Stimulated activated CD8-positive, alpha-beta memory T cell treated with anti-CD3 and anti-CD28 coated beads, Interleukin-7, amount 100 ng/mL, for 48 hours (primary cell): ENCODE measurements at places on chromosomes 6 and 20.

DNA sequence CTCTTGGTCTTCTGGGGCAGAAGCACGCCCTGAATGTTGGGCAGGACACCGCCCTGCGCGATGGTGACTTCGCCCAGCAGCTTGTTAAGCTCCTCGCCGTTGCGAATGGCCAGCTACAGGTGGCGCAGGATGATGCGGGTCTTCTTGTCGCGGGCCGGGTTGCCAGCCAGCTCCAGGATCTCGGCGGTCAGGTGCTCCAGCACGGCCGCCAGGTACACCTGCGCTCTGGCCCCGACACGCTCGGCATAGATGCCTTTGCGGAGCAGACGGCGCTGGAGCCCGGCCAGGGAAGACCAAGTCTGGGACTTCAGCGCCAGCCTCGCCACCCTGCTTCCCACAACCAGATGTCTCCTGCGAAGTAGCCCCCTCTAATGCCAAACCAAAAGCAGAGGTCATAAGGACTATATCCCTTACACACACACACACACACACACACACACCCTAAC lies 8.0 kb upstream of the SLC17A3 start:
- no peak for DNase-seq

DNA sequence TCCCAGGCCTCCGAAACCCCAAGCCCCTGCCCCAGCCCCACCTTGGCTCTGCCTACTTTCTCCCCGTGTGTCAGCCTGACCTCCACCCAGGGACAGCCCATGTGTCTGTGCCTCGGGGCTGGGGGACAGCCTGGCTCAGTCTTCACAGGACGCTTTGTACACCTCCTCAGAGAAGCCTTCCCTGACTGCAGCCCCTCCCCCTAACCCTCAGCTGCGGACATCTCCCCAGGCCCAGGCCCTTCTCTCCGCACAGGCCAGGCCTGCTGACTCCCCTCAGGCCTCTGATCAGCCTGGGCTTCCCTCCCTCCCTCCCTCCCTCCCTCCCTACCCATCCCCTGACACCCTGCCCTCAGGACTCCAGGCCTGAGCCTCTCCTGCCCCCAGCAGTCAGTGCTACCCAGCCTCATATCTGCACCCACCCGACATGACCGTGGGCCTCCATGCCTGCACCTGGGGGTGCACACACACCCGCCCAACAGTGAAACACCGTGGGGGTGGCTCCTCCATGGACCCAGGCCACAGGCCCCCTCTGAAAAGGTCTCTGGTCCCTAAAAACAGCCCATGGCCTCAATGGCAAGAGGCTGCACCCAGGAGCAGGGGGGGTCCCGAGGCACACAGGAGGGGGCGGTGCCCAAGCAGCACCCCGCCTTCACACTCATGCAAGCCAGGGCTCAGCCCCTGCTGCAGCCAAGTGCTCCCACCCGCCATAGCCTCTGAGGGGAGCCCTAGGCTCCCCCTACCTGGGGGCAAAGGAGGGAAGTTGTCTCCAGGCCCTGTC lies 12.9 kb downstream of the LAMA5 start:
- no peak for DNase-seq

DNA sequence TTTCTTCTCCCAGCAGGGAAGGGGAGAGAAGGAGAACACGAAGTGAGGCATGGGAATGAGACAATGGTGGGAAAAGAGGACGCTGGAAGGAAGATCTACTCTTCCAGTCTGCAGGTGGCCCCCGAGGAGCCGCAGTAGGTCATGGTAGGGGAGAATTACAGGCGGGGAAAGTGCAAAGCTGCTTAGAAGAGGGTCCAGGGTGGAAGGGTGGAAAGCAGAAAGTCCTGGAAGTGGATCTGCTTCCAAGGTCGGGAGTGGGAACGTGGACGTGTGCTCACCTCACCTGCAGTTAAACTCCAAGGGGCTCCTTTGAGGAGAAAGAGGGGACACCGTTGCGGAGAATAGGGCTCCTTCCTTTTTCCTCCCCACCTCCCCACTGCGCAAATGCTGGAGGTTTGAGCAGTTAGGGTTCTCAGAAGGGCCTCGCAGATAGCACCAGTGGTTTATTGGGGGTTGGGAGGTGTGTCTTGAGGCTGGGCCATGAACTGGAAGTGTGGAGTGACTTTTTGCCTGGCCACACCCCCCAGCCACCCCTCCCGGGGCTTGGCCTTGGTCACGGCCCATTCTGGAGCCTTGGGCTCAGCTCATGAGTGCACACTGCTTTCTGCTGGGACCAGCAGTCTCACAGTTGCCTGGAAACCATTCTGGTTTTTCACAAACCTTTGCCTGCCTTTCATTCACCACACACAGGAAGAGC lies 100.4 kb upstream of the MLN start:
- peak; percentile 41 for DNase-seq

DNA sequence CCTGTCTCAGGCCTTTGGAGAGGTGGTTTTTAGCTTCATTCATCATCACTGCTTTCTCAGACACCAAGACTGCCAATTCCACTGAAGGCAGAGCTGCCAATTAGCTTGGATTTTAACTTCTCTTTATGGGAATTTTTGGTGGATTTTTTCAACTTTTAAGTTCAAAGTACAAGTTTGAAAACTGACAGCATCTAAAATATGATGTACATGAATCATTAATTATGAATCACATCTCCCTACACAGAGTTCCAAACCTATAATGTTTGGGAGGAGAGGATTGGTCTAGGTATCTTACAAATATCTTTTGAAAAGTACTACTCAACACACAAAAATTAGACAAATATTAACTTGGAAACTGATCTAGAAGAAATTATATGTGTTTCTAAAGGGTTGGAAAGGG lies 25.5 kb downstream of the CNKSR3 start:
- DNase-seq, result no peak

DNA sequence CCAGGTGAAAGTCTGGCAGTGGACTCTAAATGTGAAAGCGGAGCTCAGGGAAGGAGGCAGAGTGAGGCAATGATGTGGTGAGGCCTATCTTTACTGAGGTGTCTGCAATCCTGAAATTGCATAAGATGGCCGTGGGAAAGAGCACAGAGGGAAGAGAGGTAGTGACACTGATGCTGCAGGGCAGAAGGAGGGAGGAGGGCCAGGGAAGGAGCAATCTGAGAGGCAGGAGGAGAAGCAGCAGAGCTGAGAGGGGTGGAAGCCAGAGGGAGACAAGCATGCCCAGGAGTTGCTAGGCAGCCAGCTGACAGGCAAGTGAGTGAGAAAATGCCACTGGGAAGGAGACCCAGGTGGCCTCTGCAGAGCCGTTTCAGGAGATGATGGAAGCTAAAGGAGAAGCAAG lies 97.4 kb upstream of the CNR1 start:
- DNase-seq, result no peak

DNA sequence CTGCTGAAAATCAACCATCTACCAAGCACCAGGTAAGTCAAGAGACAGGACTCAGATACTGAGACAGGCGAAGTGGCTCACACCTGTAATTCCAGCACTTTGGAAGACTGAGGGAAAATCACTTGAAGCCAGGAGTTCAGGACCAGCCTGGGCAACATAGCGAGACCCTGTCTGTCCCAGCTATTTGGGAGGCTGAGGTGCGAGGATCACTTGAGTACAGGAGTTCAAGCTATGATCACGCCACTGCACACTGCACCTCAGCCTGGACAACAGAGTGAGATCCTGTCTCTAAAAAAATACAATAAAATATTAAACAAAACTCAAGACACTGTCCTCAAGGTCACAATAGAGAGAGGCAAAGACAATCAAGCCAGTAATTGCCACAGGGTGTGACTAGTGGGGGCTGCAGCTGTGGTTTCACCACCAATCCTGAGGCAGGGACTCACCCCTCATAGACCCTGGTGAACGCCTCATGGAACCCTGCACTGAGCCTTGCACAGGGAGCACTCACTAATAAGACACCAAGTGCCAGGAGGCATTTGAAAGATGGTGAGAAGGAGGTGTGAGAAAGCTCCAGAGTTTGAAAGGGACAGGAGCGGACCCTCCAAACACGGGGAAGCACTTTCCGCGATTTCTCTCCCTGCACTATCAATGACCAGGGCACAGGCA lies 1.7 kb downstream of the SNHG17 start:
- no peak for DNase-seq
